ENCODE measurements at places on chromosomes 13 and 19.

DNA sequence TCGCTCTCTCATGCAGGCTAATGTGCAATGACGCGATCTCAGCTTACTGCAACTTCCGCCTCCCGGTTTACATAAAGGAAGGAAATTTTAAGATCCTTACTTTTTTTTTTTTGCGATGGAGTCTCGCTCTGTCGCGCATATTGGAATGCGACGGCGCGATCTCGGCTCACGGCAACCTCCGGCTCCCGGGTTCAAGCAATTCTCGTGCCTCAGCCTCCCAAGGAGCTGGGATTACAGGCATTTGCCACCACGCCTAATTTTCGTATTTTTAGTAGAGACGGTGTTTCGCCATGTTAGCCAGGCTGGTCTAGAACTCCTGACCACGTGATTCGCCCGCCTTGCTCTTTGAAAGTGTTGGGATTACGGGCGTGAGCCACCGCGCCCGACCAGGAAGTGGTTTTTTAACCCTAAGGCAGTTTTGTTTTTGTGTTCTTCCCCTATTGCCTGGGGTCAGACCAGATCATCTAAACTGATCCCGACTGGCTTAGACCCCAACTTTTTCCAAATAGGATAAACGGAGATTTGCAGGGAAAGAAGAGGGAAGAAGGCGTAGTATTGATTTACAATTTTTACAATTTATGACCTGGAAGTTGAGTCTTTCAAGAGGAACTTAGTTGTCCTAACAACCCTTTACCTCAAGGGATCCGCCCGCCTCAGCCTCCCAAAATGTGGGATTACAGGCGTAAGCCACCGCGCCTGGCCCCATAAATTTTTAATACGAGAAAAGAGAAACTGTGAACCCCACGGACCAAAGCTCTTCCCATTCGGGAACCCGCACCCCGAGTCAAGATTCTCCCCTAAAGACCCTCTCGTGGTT is 142.0 kb downstream of the ZNF737 start:
- no peak for DNase-seq

DNA sequence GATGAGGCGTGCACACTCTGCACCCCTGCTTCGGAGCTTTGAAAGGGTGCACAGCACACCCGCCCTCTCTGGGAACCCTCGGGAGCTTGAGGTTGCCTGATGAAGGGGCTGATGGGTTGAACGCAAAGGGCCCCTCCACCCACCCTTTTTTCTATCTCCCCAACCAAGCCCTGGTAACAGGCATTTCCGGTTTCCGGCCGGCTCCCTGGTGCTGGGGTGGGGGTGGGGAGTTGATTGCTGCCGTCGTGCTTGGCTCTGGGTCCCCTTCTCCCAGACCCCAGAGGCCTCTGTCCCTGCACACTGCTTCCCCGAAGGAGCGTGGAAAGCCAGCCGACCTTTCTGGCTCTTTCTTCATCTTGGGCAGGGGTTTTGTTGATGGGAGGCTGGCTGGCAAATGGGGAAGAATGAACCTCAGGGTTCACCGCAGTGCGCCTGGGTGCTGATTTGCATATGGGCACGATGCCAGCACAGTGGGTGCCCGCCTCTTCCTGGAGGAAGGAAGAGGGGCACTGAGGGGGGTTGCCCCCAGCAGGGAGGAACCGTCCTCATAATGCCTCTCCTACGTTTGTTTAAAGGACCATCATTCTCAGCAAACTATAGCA is 29.1 kb downstream of the VAV1 start:
- peak; percentile 80 for DNase-seq

- DNase-seq, result no peak
Measured at GRCh38 chr13:110756219-110756631, 42.7 kb downstream of the ING1 start.

GRCh38 chr13:96338030-96338429 is 248.1 kb downstream of the HS6ST3 start:
- no peak for DNase-seq

DNA sequence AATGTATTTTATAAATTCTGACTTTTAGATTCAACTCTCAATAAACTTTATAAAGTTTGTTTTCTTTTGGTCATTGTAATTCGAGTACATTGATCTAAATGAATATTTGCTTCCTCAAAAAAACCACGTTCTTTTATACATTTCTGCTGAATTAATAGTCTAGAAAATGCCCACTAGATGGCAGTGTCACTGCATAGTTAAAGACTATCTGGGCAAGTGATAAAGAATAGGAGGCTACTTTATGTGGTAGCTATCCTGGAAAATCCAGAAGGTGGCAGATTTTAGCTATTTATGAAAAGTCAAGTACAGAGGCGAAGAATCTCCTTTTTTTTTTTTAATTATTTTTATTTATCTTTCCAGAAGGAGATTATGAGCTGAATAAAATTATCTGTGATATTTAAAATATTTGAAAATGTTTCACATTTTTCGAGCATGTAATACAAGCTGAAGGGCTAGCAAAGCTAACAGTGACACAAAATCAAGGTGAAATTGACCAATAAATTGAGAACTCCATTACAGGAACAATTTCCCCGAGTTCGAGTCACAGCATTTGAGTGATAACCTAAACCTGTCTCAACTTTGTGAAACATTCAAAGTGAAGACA is 221.8 kb downstream of the OLFM4 start:
- DNase-seq, result peak; percentile 75

GRCh38 chr13:34040863-34041262 is 222.9 kb downstream of the RFC3 start:
- DNase-seq, result no peak

DNA sequence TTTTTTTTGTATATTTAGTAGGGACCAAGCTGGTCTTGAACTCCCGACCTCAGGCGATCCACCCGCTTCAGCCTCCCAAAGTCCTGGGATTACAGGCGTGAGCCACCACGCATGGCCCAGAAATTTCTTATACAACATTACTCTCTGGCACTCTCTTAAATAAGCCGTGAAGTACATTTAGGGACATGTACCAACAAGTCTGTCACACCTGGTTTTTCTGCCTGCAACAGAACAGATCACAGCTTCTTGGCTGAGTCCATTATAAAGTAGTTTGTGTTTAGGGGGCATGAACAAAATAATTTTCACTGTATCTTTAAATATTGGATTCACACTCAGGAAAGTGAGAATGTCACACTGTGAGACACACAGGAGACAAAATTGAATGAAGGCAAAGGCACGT is 1567.3 kb downstream of the SLITRK5 start:
- DNase-seq, result no peak

GRCh38 chr13:26372747-26373146 is 118.8 kb downstream of the CDK8 start:
- no peak for DNase-seq

DNA sequence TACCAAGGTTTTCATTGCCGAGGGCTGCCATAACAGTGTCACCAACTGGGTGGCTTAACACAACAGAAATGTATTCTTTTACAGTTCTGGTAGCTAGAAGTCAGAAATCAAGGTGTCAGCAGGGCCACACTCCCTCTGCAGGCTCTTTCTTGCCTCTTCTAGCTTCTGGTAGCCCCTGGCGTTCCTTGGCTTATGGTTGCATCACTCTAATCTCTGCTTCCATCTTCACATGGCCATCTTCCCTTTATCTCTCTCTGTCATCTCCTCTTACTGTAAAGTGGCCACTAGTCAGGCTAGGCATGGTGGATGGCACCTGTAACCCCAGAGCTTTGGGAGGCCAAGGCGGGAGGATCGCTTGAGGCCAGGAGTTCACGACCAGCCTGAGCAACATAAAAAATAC is 38.0 kb upstream of the MRI1 start:
- no peak for DNase-seq

- no peak for DNase-seq
Measured at GRCh38 chr13:23069566-23069965, 111.2 kb upstream of the SGCG start.

DNA sequence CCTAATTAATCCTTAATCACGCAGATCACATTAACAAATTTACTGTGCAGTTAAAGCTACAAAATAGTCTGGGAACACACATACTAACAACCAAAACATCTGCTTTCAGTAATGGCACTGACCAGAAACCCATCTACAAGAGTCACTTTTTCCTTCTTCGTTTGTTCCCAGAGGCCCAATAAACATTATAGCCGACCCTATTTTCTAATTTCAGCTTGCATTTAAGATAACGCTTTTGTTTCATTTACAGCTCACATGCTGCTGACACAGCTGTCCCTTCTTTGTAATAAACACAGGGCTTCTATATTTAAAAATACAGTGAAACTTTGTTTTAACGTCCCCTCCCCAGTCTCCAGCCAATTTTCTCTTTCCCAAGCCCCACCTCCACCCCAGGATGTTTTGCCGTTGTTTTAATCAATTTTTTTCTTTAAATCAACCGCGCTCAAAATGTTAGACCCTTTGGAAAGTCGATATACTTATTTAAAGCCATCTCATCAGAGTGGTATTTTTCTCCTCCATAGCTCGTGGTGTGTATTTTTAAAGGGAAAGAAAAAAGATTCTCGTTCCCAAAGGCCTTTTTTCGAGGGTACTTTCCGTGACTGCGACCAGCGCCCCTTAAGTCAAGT is 1.7 kb upstream of the WBP4 start:
- no peak for DNase-seq

DNA sequence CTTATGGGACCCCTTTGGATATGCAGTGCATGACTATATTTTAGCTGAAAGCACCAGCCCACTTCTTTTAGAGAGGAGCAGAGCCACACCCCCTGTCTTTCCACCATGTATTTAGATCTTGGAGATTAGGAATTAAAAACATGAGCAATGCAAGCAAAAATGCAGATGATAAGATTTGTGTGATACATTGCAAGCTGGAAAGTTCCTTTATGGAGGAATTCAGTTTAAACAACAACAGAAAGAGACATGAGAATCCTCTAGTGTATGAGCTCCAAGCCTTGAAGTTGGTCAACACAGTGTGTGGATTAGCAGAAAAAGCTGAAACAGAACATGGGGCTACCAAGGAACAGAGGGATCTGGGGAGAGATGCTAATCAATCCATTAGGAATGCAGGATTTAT is 529.8 kb upstream of the NBEA start:
- no peak for DNase-seq

- DNase-seq, result no peak
Measured at GRCh38 chr19:2587001-2587719, 111.2 kb downstream of the GADD45B start.

GRCh38 chr13:33611121-33611805 is 206.7 kb upstream of the RFC3 start:
- no peak for DNase-seq

GRCh38 chr13:94928127-94928775 is 215.9 kb upstream of the SOX21 start:
- no peak for DNase-seq

DNA sequence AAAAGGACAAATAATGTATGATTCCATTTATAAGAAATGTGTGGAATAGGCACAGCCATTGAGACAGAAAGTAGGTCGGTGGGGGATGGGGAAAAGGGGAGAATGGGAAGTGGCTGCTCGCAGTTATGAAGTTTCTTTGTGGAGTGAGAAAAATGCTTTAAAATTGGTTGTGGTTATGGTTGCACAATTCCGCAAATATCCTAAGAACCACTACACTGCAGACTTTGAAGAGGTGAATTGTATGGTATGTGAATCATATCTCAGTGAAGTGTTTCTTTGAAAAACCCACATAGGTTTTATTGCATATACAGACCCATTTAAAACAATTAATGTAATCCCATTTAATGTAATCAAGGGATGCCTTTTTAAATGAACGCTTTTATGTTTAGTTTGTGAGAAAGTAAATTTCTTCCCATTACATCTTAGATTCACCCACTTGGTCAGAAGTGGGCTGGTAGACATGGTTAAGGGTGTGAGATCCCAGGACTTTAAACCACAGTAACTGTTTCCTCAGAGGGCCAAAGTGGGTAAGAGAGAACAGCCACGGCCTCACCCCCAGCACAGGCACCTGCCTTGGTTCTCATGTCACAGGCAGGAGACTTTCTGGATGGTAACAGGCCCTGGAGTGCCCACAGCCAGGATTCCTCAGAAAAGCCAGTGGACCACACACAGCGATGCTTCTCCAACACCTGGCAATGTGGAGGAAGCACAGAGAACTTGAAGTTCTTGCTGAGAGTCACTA is 119.3 kb upstream of the GJB6 start:
- DNase-seq, result no peak

- no peak for DNase-seq
Measured at GRCh38 chr19:10404888-10405820, 1.8 kb upstream of the CDC37 start.

DNA sequence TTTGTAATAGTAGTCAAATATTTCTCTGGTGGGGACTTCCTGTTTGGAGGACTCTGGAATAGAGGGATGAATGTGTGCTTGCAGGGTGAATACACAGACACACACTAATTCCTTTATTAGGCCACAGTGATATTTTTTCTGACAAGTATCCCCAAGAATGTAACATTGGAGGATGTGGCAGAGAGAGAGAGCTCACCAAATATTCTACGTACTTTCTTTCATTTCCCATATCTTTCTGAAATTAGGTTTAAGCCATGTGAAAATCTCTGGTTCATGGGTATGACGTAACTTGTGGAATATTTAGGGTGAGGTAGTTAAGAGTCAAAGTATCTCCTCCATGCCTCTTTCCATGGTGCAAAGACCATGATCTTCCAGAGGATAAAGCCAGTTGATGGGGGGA is 463.4 kb downstream of the DIAPH3 start:
- no peak for DNase-seq

DNA sequence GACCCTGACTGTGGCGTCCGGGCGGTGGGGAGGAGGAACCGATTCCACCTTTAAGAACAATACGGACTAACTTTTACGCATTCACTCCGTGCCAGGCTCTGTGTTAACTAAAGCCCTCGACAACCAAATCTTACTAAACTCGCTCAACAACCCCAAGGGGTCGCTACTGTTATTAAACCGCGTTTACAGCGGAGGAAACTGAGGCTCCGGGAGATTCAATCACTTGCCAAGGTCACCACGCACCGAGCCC is 1.2 kb downstream of the SAMD1 start:
- DNase-seq, result no peak

- no peak for DNase-seq
Measured at GRCh38 chr13:33307843-33308242, 22.3 kb upstream of the STARD13 start.

GRCh38 chr13:26973946-26974345 is 197.7 kb downstream of the USP12 start:
- DNase-seq, result no peak

- DNase-seq, result no peak
Measured at GRCh38 chr13:98447881-98448641, 128.8 kb downstream of the STK24 start.

- no peak for DNase-seq
Measured at GRCh38 chr13:99218969-99219368, 18.3 kb downstream of the UBAC2 start.

GRCh38 chr19:29620931-29621351 is 14.9 kb downstream of the POP4 start:
- no peak for DNase-seq

- peak; percentile 57 for DNase-seq
Measured at GRCh38 chr13:106917673-106918556, 350.0 kb upstream of the ARGLU1 start.
